ENCODE measurements at places on chromosomes 7 and 10. TPM values are rescaled to one million over a fixed set of nuclear protein-coding genes. Genes with fewer than 3 reads are reported as not detected.
A peak's percentile ranks its signal among the peaks of the same experiment; 100 is the strongest.

GRCh38 chr10:91127341-91128082 lies 93.0 kb upstream of the PCGF5 start:
- DNase-seq = no peak

- DNase-seq = no peak
Measured at GRCh38 chr7:33278095-33278494, 148.7 kb downstream of the BBS9 start.

DNA sequence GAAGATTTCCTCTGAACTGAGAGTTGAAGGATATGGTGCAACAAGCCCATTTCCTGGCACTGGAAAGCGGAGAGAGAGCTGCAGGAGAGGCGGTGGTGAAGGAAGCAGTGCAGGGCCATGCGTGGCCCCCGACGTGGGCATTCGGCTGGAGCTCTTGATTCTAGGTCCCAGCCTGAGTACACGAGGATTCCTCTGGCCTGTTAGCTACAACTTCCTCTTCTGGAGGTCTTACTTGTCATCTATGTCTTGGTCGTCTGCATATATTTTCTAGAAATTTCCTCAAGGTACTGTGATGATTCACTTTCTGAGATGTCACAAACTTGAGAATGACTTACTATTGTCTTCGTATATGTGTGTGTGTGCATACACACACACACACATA lies 59.2 kb upstream of the JAZF1 start:
- no peak for DNase-seq

GRCh38 chr7:81284576-81284975 lies 365.7 kb upstream of the SEMA3C start:
- DNase-seq = peak; percentile 31

- no peak for DNase-seq
Measured at GRCh38 chr10:33791272-33791660, 456.8 kb upstream of the NRP1 start.

DNA sequence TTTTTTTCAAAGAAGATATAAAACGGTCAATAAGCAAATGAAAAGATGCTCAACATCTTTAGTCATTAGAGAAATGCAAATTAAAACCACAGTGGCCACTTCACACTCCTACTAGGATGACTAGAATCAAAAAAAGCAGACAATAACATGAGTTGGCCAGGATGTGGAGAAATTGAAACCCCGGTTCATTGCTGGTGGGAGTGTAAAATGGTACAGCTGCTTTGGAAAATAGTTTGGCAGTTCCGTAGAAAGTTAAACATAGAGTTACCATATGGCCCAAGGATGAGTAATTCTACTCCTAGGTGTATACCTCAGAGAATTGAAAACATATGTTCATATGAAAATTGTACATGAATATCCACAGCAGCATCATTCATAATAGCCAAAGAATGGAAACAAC lies 573.3 kb downstream of the GALNT17 start:
- no peak for DNase-seq

DNA sequence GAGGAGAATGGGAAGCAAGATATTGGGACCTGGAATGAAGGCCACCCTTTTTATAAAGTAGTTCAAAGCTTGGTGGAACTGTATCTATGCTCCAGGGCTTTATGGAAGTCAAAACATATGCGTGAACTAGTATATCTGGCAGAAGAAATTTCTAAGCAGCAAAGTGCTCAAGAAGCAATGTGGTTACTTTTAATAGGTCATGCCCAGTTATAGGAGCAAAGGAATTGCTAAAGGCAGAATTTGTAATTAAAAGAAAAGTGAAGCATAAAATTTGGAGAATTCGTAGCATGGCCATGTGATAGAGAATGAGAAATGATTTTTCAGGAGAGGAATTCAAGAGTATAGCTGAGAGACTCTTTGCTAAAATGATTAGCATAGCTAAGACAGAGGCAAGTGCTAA lies 1110.4 kb downstream of the XPNPEP1 start:
- no peak for DNase-seq

ENKUR gene
- total RNA-seq = not detected

GSTO2 gene
- total RNA-seq = 15.1 TPM

SLF2 gene
- 8.9 TPM for total RNA-seq

DNA sequence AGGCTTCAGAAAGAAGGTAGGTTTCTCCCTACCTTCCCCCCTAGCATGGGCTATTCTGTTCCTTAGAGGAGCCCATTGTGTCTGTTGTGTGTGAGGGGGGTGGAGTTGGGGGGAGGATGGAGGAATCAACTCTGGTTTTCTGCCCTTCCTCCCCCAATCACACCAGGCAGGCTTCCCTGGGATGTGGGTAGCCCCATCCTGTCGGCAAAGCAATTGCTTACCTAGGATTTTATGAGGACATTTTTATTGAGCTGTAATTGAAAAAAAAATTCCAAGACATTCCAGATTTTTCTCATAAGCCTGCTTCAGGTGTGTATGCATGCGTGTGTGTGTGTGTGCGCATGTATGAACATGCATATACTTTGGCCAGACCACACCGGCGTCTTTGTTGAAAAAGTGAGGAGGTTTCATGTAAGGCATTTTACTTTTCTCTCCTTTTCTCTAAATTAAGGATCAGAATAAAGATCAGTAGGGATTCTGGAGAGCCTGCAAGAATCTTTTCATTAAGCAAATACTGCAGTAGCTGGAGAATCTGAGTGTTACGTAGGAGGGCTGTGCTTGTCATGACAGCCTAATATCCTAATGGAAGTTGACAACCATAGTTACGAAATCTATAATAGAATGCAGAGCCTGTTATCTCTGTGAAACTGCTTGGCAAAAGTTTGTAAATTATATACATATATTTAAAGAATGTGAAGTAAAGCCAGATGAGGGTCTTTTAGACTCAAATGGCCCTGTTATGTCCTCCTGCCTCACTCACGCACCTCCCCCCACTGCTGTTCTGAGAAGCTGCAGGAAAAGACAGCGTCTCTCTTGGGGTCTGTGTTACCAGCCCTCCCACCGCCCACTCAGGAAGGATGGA lies 27.3 kb upstream of the SAMD8 start:
- DNase-seq = no peak

- DNase-seq = no peak
Measured at GRCh38 chr10:114356751-114357514, 47.4 kb downstream of the AFAP1L2 start.

DNA sequence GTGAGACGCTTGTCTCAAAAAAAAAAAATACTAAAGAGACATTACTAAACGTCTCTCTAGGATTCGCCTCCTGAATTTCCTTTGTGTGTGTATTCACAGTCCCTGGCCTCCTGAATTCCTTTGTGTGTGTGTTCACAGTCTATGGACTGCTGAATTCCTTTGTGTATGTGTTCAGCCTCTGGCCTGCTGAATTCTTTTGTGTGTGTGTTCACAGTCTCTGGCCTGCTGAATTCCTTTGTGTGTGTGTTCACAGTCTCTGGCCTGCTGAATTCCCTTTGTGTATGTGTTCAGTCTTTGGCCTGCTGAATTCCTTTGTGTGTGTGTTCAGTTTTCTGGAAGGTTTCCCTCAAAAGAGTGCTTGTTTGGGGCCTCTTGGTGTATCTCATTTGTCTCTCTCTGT lies 8.2 kb downstream of the BMS1 start:
- no peak for DNase-seq

DNA sequence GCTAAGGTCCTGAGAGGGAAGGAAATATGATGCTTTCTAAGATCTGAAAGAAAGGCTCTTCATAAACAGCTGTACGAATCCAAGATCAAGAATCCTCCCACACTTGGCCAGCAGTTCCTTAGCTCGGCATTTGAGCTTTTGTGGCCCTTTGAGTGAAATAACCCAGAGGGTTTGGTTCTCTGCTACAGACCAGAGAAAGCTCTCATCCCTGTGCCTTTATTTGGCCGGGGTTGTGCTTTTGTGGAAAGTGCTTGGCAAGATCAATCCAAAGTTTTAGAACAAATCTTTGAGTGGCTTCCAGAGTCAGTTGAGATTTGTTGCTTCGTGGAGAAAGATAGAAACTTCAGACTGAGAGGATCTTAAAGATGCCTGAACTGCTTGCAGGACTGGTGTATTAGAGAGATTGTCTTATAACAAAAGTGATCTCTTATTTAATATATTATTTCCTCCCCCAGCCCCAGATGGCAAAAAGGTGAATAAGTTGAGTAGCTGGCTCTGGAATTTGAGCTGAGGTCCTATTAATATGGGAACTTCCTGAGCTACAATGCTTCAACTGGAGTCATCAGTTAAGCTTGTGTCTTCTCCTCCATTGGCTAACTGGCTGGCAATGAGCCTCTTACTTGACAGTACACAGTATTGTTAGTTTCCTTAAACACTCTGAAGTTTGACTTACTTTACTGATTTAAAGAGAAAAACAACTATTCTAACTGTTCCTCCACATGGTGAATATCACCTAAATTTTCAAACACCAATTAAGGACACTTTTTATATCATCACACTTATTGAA lies 687.3 kb downstream of the MAGI2 start:
- DNase-seq = no peak

BMI1 gene
- 58.8 TPM for total RNA-seq

DNA sequence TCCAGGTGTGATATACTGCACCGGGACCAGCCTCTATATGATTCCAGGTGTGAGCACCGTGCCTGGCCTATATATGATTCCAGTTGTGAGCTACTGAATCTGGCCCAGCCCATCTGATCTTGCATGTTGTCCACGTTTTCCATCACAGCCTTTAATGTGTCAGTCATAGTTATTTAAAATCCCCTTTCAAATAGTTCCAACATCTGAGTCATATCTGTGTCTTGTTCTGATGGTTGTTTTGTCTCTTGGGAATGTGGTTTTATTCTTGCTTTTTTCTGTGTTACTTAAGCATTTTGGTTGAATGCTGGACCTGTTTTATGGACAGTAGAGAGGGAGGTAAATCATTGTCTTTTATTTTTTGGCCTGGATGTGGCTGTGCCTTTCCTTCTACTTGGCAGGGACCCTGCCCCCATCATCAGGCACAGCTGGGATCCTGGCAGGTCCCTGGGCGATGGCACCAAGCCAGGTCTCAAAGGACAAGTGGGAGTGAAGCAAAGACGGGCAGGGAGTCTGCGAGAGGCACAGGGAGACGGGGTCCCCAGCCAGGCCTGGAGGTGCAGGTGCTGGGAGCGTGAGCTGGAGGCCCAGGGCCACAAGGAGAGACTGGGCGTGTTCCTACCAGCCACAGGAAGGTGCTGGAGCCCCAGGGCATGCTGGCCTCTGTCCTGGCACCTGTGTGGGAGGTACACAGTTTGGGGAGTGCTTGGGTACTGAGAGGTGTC lies 94.7 kb downstream of the DYNC2I1 start:
- no peak for DNase-seq

DNA sequence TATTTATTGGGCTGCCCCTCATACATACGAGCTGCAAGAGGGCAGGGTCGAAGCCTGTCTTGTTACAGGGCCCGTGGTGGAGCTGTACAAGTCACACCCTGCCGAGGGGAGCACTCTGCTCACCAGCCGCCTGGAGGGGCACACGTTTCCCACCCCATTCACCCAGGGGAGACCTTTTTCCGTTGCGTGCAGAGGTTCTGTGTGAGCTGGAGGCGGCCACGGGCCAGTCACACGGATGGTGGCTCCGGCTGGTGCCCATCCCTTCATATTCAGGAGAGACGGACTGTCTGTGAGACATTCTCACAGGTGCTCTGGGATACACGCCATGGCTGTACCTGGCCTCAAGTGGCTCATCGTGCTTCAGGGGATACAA lies 47.9 kb upstream of the FAM20C start:
- no peak for DNase-seq

GRCh38 chr7:24419077-24419476 lies 135.1 kb downstream of the NPY start:
- peak; percentile 17 for DNase-seq

DNA sequence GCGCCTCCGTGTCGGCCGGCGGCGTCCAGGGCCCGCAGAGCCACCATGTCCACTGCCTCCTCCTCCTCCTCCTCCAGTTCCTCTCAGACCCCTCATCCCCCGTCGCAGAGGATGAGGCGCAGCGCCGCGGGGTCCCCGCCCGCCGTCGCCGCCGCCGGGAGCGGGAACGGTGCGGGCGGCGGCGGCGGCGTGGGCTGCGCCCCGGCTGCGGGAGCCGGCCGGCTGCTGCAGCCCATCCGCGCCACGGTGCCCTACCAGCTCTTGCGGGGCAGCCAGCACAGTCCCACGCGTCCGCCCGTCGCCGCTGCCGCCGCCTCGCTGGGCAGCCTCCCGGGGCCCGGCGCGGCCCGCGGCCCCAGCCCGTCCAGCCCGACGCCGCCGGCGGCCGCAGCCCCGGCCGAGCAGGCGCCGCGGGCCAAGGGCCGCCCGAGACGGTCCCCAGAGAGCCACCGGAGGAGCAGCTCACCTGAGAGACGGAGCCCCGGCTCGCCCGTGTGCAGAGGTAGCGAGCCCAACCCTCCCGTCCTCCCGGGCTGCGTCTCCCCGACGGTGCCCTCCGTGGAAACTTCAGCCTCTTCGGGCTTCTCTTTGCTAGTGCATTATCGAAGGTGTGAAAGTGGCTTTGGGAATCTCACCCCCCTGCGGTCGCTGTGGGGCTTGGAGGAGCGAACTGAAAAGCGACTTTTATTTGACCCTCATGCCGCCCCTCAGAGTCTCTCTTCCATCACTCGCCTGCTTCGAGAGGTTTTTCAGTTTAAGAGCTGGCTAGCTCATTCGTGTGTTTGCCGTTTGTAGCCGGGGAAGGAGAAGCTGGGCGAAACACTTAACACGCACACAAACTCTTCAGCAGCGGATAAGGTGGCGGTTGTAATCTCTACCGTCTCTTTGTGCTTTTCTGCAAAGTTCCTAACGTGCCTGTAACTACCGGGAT lies 975 bp downstream of the GLCCI1 start:
- peak; percentile 61 for DNase-seq

GRCh38 chr7:114310345-114311110 lies 104.1 kb upstream of the FOXP2 start:
- DNase-seq = peak; percentile 30

PPP1R17 gene
- not detected for total RNA-seq

CDNF gene
- not detected for total RNA-seq

TACR2 gene
- not detected for total RNA-seq

DNA sequence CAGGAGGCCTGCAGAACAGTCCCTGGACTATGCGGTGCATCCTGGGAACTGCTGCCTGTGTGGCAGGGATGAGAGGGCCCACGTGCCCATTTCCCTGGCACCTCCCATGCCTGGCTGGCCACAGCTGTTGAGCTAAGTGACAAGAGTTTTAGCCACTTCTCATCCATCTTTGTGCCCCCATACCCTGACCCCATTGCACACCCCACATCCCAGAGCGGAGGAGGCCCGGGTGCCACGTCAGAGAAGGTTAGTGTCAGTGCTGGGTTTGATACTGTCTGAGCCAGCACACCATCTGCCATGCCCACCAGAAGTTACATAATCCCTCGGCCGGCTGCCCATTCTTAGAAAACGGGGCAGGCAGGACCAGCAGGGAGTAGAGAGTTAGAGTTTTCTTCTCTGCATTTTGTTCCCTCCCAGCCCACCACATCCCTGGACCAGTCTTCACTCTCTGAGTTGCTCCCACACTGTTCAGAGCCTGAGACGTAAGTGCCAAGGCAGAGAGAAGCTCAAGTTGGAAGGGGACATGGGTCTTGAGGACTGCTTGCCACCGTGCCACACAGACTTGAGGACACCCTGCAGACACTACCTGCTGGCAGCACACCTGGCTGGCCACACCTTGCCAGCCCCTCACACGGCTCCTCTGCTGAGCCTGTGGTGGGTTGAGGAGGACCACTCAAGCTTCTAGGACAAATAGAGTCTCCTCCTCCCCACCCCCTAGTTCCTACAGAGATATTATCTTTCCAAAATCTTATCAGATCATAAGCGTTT lies 13.1 kb downstream of the UNC5B start:
- DNase-seq = no peak

FGL2 gene
- not detected for total RNA-seq
